SW480 (cell line): ENCODE measurements at places on chromosomes 1 and 21.

GRCh38 chr1:182248721-182249120, 142.9 kb downstream of the GLUL start:
- no peak for DNase-seq

DNA sequence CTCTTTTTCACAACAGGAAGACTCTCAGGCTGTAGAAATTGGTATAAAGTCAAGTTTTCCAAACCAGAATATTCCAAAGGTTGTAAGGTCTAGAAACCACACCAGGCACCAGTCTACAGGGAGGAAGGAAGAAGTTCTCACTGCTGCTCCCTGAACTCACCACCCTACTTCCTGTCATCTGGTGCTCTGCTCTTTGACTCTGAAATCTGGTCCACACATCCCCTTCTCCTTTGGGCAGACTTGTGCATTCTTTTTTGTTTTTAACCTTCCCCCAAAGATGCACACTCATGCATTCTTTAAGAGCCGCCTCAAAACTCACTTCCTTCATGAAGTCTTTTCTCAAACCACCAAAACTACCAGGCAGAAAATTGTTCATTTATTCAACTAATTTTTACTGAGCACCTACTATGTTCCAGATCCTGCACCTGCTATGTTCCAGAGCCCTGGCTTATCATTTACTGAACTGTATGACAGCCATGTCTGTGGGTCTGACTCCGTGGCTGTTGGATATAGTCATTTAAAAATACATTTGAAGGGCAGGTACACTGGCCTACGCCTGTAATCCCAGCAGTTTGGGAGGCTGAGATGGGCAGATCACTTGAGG, 30.1 kb upstream of the EPS15 start:
- no peak for DNase-seq

GRCh38 chr1:197435224-197435623, 167.2 kb downstream of the CRB1 start:
- no peak for DNase-seq

DNA sequence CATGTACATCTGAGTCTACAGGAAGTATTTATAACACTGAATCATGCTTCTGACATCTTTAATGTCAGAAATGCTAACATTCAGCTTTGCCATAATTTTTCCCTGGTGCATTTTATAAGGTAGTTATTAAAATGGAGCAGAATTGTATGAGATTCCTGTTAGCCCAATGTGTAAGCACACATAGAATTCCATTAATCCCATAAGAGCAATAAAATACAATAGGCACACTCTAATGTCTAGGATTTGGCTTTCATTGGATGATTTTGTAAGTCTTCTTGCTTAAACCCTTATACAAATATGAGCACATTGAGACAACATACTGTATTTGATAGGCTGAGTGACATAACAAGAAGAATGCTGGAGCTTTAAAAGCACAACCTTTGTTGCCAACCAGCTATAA, 256.4 kb downstream of the HMCN1 start:
- no peak for DNase-seq

DNA sequence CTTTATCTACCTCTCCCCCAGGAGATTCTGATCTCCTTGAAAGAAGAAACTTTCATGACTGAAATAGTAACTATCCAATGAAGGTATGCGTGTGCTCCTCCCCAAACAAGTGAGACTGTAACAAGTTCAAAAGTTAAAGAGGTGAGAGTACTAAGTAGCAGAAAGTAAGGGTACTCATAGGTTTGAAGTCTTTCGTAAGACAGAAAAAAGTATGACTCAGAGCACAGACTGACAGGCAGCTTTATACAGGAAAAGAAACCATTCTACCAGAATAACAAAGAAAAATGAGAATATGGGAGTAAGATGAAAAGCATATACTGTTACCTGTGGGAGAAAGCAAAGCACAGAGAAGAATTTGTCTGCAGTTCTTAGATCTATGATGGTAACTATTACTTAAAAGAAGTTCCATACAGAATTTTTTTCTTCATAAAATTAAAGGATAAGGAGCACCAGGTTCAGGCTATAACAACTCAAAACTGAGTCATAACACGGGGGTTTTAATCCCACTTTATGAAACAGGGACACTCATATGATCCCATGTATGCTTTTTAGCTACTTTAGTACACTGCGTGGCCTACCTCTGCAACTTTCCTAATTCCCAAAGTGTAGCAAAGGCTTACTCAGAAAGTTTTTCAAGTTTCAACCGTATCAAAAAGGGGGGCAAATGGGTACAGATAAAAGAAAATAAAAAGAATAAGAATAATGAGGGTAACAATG, 52.0 kb downstream of the FOXJ3 start:
- no peak for DNase-seq

DNA sequence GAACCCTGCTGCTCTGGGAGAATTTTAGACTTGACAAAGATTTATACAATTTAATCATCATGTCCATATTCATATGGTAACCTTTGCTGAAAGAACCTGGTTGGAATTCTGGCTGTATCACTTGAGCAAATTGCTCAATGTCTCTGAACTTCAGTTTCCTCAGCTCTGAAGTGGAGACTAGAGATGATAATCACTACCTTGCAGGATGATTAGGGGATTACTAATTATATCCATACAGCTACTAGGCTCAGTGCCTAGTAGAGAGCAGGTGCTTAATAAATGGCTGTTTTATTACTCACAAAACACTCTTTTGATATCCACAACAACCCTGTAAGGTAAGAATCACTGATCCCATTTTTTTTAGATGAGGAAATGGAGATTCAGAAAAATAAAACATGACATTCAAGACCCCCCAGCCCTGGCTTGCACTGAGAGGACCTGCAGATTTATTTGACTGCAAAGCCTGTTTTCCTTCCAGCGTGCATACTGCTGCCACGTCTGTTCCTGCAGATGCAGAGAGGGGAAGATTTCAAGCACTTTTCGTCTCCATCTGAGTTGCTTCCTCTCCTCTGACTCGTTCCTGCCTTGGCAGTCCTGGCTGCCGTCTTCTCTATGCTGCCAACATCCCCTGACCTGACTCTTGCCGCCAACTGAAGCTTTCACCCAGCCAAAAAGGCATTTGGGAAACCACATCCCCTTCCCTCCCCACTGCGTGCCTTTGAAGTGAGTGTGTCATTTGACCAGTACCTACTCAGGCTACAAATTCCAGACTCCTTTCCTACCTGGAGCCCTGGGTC, 203.0 kb downstream of the PLPP3 start:
- DNase-seq, result peak; percentile 88

DNA sequence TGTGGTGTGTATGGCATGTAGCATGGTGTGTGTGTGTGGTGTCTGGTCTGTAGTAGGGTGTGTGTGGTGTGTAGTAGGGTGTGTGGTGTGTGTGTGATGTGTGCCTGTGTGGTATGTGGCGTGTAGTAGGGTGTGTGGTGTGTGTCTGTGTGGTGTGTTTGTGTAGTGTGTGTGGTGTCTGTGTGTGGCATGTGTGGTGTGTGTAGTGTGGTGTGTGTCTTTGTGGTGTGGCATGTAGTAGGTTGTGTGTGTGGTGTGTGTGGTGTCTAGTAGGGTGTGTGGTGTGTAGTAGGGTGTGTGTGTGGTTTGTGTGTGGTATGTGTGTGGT, 85.5 kb downstream of the SYT2 start:
- DNase-seq, result no peak

DNA sequence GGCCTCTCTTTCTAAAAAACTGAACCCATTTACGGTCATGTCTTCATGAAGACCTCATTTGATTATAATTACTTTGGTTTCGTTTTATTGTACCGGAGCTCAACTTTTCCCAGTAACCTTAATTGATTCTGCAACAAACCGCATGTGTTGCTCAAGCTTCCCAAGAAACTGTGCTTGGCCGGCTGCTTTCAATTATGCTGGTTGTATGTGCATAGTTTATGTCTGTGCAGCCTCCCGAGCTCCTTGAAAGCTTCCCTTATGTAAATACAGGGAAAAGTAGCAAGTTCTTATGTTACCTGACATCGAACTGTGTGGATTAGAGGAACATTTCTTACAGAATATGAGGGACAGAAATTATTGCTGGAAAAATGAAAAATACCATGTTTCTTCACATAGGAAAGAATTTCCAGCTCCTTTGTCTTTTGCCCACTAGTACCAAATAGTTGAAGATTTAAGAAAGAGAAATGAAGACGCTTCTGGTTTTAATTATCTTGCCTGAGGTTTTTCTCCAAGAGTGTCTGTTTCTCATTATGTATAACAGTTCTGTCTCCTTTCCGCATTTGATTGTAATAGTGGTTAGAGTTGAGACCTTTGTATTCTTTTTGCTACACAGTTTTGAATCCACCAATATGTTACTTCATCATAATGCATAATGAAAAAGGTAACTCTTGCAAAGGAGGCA, 2.1 kb downstream of the VCAM1 start:
- DNase-seq, result no peak

DNA sequence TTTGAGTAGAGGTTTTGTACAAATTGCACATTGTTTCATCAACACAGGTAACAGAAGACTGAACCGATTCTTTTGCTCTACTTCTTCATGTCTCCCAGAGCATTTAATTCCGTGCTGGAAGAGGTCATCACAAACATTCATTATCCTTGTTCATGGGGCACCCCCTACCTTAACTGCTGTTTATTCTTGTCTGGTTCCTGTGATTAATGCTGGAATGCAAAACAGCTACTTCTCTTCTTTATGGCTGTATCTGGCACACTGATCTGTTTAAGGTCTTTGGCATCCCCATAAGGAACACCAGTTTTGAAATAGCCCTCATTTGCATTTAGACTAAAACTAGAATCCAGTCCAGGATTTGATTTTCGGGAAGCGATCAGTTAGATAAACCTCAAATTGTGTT, 42.2 kb downstream of the NTNG1 start:
- no peak for DNase-seq

- no peak for DNase-seq
Measured at GRCh38 chr21:38120984-38121855, 135.6 kb upstream of the KCNJ15 start.

DNA sequence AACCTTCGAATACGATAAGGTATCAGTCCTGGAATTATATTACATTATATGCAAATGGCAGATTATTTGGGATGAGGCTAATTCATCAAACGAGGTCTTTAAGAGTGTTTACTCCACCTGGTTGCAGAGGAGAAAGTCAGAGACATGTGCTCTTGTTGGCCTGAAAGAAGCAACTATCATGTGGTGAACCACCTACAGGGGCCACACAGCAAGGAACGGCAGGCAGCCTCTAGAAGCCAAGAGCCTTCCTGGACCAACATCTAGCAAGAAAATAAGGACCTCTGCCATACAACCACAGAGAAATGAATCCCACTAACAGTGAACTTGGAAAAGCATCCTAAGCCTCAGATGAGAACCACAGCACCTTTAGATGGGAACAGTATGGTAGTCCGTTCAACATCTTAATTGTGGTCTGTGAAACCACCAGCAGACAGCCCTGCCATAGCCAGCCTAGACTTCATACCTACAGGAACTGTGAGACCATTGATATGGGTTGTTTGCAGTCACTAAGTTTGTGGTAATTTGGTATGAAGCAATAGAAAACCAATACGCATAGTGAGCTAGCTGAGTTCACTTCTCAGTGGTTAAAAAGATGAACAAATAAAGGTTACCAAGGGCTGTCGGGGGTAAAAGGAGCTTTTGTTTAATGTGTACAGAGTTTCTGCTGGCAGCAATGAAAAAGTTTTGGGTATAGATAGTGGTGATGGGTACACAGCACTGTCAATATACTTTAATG, 345.7 kb upstream of the RUNX1 start:
- DNase-seq, result peak; percentile 88

DNA sequence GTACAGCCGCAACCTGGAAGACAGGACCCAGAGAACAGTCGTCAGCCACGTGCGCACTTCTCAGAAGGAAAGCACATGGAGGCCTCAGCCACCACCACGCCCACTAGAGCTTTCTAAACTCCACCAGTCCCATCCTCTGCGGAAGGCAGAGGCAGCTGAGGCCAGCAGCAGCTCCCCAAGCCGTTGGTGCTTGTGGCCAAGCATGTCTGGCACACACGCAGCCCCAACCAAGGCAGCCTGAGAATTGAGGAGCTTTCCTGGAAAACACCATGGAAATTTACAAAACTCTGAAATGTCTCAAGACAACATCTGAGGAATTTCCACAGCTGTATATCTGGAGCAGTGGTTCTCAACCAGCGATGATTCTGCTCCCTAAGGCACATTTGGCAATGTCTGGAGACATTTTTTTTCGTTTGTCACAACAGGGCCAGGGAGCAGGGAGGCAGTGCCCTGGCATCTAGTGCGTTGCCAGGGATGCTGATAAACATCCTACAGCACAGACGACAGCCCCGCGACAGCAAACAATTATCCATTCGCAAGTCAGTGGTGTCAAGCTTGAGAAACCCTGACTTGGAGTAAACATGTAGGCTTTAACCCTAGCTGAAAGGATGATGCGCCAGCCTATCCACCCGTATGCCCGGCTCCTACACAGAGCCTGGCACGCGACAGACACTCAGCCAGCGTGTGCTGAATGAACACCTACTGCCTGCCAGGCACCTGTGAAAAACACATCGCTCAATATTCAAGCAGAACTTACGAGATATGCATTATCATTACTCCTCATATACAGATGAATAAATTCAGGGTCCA, 24.7 kb downstream of the NPHP4 start:
- no peak for DNase-seq

DNA sequence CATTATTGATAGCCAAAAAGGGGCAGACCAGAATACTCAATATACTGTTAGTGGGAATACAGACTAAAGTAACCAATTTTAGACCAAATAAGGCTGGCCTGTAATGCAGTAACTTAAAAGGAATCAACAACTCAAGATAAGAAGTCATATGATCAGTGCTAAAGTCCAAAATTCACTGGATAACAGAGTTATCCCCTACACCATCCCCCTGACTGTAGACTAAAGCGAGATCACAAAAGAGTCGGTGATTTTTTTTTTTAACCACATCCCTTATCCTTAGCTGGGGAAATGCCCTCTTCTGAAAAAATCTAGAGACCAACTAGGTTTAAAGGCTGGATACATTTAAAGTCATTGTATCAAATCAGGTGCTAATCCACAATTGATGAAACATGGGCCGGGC, 7.7 kb downstream of the UBR4 start:
- DNase-seq, result no peak

DNA sequence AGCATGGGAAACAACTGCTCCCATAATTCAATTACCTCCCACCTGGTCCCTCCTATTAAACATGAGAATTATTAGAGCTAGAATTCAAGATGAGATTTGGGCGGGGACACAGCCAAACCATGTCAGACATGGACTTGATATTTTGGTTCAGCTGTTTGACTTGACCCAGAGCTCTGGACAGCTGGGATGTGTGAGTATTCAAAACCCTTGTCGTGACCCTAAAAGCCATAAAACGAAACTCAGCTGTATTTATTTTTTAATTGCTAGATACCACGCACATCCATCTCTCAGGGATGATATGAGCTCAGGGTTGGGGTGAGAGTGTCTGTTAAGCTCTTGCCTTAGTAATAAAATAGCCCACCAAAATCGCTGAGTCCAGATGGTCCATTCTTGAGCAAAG, 45.4 kb downstream of the RCSD1 start:
- DNase-seq, result no peak
